Astrocyte (in vitro differentiated cells and primary cell): ENCODE measurements at places on chromosomes 7 and 10. TPM values are rescaled to one million over a fixed set of nuclear protein-coding genes. Genes with fewer than 3 reads are reported as not detected.

- no peak for DNase-seq
These were observed 716.1 kb downstream of the PHTF2 start for GRCh38 chr7:78514634-78515033.

- DNase-seq: no peak
These were observed 8.0 kb downstream of the IKZF1 start for GRCh38 chr7:50312250-50313162.

- DNase-seq: no peak
These were observed 173.3 kb downstream of the SLIT1 start for GRCh38 chr10:97012470-97012869.

The SPDYE5 gene
- total RNA-seq: not detected in 2 replicates

The EVX1 gene
- total RNA-seq: not detected in 2 replicates

The SEMA3E gene
- total RNA-seq: 3.7 and 4.6 TPM in 2 replicates
